Stimulated activated CD4-positive, alpha-beta T cell treated with anti-CD3 and anti-CD28 coated beads, Interleukin-2, amount 100 ng/mL, for 24 hours (primary cell): ENCODE measurements at places on chromosomes 3 and 15.

GRCh38 chr3:119408243-119408950 lies 55.0 kb downstream of the TMEM39A start:
- no peak for DNase-seq

- no peak for DNase-seq
Measured at GRCh38 chr15:37715101-37715500, 219.3 kb upstream of the TMCO5A start.

GRCh38 chr3:169286992-169287391 lies 376.5 kb downstream of the MECOM start:
- DNase-seq, result no peak

DNA sequence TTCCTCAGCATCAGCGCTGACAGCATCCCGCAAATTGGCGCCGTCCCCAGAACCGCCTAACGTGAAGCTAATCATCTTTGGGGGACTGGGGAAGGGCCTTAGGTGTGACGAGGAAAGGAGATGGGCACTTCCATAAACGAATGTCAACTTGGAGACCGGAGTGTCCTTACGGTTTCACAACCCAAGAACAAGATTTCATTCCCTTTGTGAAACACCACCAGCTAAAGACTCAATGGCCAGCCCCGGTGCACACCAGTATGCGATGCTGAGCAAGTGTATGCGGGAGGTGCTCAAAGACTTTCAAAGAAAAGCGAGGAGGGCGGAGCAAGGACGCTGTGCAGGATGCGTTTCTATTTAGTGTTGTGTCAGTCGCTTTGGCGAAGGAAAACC lies 759 bp upstream of the TTBK2 start:
- DNase-seq, result peak; percentile 51

DNA sequence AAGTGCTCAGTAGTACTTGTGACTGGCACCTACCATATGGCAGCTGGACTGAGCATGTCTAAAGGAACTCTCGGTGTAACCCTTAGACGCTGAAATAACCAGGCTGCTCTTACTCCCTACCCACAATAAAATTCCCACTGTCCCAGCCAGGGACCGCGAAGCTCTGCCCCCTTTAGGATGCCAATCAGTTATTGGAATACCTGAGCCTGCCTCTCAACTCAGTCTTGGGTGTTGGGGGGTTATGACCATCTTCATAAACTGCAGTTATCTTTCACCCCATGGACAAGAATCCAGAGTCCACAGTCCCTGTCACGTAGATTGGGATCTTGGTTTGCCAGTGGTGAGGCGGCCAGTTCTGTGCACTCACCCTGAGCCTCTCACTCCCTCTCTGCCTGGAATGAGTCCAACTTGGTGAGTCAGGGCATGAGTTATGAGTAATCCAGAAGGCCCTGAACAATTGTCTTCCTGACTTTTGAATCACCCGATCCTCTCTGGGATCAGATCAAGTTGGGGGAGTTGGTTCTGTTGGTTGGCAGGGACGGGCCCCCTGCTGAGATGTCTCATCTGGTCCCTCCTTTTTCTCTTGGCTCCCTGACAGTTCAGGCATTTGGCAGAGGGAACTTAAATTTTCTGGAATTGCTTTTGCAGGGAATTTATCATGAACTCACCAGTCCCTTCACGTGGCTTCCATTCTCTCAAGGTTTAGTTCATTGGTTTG lies 120.1 kb upstream of the UBE2E1 start:
- no peak for DNase-seq

- DNase-seq, result no peak
Measured at GRCh38 chr3:150421799-150422548, 13.9 kb downstream of the TSC22D2 start.

GRCh38 chr3:100030346-100030745 lies 84.0 kb downstream of the FILIP1L start:
- DNase-seq, result no peak

- no peak for DNase-seq
Measured at GRCh38 chr15:67559576-67559975, 17.1 kb downstream of the MAP2K5 start.

DNA sequence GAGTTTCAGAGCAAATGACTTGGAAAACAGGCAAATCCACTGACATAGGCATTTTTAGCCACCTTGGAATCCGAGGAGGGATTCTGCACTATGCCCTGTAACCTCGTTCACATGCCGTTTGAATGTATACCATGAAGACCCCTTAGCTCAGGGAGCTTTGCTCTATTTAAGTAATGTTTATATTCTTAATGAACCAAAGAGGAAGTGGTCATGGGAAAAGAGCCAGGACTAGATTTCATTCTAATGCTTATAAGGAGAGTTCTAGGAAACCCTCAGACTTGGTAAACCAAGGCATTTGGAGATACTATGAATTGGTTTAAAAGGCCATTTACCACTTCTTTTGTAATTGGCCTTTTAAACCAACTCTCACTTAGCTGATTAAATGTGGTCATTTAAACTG lies 178.9 kb downstream of the IGF1R start:
- no peak for DNase-seq

DNA sequence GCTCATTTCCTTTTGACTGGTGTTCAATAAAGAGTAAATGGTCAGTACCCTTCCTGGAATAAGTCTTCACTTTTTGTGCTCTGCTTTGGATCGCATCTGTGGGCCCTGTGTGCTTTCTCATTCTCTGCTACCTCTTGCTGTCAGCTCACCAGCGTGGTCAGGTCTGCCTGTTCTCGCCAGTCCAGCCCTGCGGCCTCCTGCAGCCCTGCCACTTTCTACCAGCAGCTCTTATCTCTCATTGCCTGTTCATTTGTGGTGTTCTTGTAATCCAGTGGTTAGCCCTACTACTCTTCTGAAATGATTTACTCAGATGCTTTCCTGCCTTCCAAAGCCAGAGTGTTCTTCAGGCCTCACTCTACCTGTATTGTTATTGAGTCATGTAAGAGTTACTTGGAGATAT lies 54.8 kb downstream of the CHCHD6 start:
- DNase-seq, result no peak

GRCh38 chr15:63497642-63498467 lies 6.5 kb upstream of the USP3 start:
- peak; percentile 40 for DNase-seq

DNA sequence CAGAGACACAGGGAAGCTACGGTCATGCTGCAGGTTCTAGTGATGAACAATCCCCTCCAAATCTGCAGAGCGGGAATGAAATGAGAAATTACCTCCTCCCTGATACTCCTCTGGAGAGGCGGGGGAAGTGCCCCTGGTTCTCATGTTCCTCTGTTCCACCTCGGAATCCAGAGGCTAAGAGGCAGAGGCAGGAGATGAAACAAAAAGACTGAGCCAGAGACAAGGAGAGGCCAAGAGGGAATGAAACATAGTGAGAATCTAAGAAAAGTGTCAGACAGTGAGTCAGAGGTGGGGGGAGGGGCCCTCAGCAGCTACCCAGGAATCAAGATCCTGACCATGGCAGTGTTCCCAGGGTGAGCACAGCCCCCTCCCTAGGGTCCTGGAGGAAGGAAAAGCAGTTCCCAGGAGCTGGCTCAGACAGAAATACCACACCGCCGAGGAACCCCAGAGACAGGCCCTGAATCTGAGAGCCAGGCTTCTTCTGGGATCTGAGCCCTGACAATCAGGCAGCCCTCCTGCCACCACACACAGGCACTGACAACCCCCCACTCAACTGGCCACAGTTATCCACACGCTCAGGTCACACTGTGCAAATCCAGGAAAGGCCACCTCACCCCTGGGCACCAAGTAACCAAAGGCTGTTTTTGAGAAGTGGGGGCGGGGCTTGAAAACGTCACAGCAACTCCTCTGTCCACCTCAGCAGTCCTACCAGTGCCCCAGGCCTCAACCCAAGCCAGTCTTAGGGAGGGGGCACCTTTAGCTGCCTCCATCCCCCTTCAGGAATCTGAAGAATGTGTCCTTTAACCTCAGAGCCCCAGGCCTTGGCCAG lies 2.4 kb downstream of the CSRNP1 start:
- DNase-seq, result peak; percentile 80

GRCh38 chr3:196235452-196236122 lies 19.3 kb downstream of the SLC51A start:
- DNase-seq, result no peak

DNA sequence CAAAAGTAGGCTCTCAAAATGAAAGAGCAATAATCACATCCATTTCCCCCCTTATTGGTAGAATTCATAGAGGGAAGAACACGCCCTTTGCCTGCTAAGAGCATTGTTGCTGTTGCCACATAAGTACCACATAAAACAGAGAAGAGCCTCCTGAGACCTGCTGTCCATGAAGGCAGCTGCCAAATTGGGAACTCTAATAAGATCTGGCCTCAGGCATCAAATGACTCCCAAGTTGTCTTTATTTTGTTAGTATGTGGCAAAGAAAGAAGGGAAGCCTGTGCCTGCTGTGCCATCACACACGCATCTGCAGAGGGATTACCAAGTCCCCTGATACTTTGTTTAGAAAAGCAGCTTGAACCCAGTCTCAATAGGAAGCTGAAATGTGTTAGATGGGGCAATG lies 23.9 kb downstream of the VGLL3 start:
- DNase-seq, result no peak

GRCh38 chr3:34015204-34016142 lies 217.0 kb downstream of the PDCD6IP start:
- DNase-seq, result no peak

DNA sequence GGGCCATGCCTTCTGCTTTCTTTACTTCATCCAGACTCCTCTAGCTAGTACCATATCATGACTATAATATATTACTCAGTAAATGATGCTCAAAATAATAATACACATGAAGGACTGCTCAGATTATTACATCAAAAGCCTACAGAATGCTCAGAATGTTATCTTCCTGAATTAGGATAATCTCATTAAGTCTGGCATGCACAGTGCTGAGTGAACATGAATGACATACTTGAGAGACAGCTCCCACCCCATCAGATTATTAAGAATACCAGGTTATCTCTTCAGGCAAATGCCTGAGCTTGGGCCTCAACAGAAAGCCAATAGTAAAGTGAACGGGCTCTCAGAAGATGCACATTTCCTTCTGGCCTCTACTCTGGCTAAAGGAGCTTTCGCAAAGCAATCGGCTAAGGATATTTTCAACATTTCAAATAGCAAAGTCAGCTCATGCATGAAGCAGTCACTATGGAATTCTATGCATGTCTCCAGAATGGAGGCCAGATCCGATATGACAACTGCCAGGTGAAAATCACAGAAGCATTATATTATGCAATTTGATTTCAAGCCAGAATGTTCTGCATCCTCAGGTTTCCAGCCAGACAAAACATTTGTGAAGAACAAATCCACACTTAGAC lies 122.6 kb downstream of the KCNMB2 start:
- no peak for DNase-seq

GRCh38 chr3:47007482-47008233 lies 28.2 kb downstream of the NBEAL2 start:
- no peak for DNase-seq

- no peak for DNase-seq
Measured at GRCh38 chr3:142481196-142481595, 33.4 kb upstream of the XRN1 start.

DNA sequence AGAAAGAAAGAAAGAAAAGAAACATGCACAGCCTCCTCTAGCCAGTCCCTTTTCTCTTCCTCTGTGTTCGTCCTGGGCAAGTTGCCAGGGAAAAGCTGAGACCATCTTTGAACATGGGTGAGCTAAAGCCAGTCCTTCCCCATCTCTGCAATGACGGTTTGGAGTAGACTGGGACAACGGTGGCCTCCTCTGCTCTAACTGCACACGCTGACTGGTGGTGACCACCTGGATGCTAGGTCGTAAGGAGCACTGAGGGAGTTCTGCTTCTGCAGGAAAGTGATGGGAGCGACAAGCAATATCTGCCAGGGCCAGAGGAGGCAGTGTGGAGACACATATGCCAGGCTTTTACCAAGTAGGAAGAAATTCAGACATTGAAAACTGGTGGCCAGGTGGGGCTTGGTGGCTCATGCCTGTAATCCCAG lies 111.7 kb downstream of the NUP210 start:
- DNase-seq, result peak; percentile 21

GRCh38 chr3:33750211-33750548 lies 32.1 kb upstream of the CLASP2 start:
- DNase-seq, result no peak

- no peak for DNase-seq
Measured at GRCh38 chr3:37981348-37981664, 9.3 kb upstream of the VILL start.

DNA sequence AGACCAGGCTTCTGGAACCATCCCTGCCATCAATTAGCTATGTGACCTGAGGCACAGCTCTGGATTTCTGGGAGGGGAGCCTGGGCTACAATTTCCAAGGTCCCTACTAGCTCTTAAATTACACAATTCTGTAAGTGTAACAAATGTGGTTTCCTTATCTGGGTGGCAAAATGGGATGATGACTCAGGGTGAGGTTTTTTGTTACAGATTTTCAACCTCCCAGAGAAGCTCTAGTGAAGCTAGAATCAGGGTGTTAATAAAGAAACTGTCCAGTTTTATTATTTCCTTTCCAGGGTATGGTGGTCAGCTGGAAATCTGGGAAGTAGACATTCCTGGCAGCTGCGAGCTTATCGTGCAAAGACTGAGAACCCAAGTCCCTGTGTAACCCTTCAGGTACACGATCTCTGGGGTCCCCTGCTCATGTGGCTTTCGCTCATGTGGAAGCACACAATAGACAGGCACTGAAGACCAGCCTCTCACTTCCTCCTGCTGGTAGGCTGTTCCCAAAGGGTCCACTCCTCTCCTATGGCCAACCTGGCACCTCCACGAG lies 7.3 kb downstream of the RAB27A start:
- no peak for DNase-seq

DNA sequence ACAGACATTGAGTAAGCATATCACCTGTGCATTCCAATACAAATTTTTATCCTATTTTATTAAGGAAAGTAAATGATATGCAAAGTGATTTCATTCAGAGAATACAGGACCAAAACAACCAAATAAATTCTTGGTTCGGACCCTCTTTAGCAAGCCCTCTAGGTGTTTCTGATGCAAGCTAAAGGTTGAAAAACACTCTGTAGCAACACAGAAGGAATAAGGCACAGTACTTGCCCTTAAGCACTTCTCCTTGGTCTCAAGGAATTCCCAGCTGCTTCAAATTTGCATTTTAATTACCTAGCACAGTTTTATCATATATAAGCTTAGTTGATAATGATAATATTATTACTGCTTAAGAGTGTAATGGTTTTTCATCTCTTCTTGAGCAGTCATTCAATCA lies 288.4 kb downstream of the KCNH8 start:
- no peak for DNase-seq

DNA sequence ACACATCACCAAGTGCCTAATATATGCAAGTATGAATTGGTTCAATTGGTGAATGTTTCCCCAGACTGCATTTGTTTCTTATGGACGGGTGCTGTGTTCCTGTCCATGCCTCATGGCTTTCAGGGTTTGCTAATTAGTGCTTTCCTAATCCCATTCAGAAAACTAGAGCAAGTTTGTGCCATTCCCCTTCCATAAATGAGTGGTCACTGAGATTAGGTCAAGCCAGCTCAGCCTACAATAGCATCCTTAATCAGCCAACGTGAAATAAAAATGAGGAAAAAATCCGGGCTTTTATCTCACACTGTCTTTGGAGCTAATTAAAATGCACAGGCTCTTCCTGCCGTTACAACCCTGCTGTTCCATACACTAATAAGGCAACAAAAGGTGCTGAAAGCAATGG lies 788.8 kb downstream of the ROBO1 start:
- DNase-seq, result no peak

GRCh38 chr3:27714146-27714526 lies 8.0 kb downstream of the EOMES start:
- no peak for DNase-seq

GRCh38 chr15:40069178-40070165 lies 30.5 kb upstream of the SRP14 start:
- no peak for DNase-seq
